ENCODE measurements at places on chromosomes 3 and 15.

DNA sequence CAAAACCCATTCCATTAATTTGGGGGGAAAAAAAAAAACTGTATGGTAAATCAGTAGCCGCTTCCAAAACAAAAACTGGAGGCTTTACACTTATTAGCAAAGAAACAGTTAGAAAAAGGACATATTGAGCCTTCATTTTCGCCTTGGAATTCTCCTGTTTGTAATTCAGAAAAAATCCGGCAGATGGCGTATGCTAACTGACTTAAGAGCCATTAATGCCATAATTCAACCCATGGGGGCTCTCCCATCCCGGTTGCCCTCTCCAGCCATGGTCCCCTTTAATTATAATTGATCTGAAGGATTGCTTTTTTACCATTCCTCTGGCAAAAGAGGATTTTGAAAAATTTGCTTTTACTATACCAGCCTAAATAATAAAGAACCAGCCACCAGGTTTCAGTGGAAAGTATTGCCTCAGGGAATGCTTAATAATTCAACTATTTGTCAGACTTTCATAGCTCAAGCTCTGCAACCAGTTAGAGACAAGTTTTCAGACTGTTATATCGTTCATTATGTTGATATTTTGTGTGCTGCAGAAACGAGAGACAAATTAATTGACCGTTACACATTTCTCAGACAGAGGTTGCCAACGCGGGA lies 9.4 kb upstream of the RPL24 start:
- DNase-seq = no peak

GRCh38 chr3:132519914-132520313 lies 77.2 kb upstream of the ACKR4 start:
- no peak for DNase-seq

- no peak for DNase-seq
Observed at GRCh38 chr3:62837145-62837787, 38.0 kb downstream of the CADPS start.

GRCh38 chr3:187740421-187741399 lies 4.6 kb downstream of the BCL6 start:
- peak; percentile 65 for DNase-seq

DNA sequence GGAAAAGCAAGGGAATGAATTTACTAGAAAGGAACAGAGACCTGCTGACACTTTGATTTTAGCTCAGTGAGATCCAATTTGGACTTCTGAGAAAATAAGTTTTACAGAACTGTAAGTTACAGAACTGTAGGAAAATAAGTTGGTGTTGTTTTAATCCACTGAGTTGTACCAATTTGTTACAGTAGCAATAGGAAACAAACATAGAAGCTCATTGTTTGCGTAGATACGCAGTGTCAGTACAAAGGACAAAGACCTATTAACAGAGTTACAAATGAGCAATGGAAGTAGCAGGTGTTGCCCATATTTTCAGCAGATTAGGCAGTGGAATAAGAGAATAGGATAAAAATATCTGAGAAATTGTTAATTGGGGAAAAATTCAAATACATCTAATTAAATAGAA lies 385.8 kb upstream of the CNTN6 start:
- DNase-seq = no peak

- no peak for DNase-seq
Observed at GRCh38 chr3:123789160-123789559, 95.0 kb downstream of the MYLK start.

- no peak for DNase-seq
Observed at GRCh38 chr3:72436863-72437592, 411.2 kb downstream of the SHQ1 start.

DNA sequence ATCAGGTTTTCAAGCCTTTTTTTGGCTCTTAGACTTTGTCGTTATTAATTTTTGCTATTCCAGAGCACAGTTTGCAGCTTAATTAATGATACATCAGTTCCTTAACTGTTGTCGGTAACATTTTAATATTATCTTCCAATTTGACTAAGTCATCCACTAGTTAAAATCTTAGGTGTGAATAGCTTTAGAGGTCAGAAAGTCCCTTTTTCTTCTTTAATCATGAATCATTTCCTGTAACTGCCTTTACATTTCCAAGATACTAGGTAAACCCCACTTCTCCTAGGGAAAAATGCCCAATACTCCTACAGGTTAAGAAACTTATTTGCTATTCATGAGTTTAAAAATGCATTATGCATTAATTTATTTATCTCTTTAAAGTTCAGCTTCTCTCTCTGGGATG lies 260.9 kb upstream of the CFAP20DC start:
- no peak for DNase-seq

- DNase-seq = no peak
Observed at GRCh38 chr3:125641891-125642290, 46.6 kb upstream of the OSBPL11 start.

DNA sequence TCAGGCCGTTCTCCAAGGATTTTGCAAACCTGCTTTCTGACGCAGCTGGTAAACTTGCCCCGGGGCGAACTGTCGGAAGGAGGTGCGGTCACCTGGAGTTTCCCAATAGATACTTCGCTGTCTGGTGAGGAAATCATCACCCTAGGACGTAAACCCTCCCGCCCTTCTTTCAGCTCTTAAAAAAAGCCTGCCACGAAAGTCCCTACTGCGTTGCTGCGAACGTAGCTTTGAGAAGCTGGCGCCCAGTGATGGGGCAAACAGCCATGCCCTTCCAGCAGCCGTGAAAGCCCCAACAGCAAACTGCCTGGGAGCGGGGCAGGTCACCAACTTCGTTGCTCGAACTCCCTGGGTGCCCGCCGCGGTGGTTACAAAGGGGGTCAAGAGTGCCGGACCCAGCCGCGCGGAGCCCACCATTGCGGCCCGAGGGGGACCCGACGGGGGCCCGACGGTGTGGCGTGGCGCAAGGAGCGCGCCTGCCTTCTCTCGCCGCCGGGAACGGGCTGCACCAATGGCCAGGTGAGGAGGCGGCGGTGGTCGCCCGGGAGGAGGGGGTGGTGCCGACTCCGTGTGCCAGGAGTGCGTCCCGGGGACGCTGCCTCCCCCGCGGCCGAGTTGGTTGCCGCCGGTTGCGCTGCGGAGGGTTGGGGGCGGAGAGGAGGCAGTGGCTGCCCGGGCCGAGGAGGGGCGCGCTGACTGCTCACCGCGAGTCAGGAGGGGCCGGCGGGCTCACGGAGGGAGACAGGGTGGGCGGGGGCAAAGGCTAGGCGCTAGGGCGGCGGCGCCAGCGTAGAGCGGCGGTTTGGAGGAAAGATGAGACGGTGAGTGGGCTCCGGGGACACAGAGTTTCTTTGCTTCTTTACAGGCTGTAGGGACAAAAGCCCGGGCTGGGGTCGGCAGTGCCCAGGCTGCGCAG lies at the start of gene PHLDB2:
Gene PHLDB2 (plus strand): TSS at position 205 of the 913 bp plus-strand sequence. CDS start 24,813 bp downstream, outside the sequence.
- DNase-seq = peak; percentile 51

GRCh38 chr3:48014358-48014757 lies 1.9 kb downstream of the MAP4 start:
- no peak for DNase-seq

GRCh38 chr3:154095832-154096421 lies 25.3 kb upstream of the ARHGEF26 start:
- DNase-seq = no peak
